H4 (cell line): ENCODE measurements at places on chromosomes 12 and 14. TPM values are rescaled to one million over a fixed set of nuclear protein-coding genes. Genes with fewer than 3 reads are reported as not detected.

GRCh38 chr12:119721306-119721705 lies 53.4 kb downstream of the PRKAB1 start:
- no peak for DNase-seq

Gene COL2A1
- total RNA-seq = not detected in 2 replicates

DNA sequence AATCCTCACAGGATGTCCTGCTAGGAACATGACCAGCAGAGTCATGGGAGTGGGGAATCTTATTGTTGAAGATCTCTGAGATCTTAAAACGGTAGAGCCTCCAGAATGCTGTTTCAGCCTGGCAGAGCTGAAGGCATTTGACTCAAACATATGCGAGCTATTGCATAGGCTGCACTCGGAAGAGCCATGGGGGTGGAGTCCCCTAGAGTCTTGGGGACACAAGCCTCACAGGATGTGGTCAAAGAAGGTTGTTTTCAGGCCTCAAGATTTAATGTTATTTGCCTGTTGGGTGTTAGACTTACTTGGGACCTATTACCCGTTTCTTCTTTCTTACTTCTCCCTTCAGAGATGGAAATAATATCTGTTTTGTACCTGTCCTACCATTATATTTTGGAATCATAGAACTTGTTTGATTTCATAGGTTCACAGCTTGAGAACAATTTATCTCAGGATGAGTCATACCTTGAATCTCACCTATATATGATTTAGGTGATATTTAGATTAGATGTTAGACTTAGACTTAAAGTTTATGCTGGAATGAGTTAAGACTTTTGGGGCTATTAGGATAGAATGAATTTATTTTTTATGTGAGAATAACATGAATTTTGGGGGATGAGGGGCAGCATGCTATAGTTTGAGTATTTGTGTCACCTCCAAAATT lies 172.2 kb upstream of the ATP2B1 start:
- DNase-seq = peak; percentile 42

DNA sequence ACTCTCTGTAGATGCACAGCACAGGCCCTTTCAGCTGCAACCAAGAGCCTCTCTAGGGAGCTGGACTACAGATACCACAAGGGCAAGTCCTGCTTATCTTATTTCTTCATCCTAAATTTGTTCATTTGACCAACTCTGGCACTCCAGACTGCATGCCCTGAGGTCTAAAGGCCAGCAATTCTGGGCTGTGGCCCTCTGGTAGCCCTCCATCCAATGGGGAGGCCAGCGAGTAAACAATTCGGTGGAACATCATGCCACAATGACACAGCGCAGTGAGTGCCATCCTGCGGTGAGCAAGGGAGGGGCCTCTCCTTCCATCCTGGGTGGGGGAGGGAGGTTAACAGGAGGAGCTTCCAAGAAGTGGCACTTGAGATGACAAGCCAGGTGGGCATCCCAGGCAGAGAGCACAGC lies 652 bp upstream of the SELPLG start:
- peak; percentile 89 for DNase-seq

Gene ARL6IP4
- total RNA-seq = 111 and 179 TPM in 2 replicates
